Daoy (cell line): ENCODE measurements at places on chromosomes 16 and 17.

DNA sequence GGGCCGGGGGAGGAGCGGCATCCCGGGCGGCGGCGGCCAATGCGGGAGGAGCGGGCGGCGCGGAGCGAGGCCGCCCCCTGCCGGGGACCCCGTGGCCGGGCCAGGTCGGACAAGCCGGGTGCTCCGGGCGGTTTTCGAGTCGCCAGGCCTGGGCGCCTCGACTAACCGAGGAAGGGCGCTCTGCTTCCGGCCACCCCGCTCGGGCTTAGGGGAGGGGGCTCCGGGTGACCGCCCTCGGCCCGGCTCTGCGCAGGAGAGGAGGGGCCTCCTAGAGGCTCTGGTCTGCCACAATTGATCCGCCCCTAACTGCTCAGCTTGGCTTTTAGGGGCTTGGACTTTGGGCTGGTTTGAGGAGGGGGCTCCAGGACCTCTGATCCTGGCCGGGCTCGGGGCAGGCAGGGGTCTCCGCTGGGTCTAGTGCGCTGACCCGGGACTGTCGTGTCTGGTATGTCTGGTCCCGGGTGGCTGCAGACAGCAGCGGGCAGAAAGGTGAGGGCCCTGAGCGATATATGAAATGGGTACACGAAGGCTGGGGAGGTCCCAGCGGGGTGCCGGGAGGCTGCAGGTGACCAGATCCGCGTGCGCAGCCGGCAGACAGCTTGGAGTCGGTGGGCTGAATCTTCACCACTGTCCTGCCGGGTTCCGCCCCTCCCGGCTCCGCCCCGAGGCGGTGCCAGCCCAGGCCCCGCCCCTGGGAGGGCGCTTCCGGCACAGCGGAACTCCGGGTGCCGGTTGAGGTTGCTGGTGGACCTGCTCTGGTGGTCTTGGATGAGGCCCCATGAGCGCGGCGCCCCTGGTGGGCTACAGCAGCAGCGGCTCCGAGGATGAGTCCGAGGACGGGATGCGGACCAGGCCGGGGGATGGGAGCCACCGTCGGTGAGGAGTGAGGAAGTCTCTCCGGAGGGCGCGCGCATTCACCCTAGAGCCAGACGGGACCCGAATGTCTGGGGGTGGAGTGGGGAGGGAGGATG lies at the start of gene USB1:
TSS of gene USB1 (plus strand) at position 702 of the 971 bp plus-strand sequence. CDS start at position 779, 77 bp downstream.
- peak; percentile 86 for DNase-seq

- no peak for DNase-seq
Measured at GRCh38 chr17:55053855-55054254, 85.3 kb downstream of the STXBP4 start.

GRCh38 chr17:385178-385835 lies 32.7 kb upstream of the RPH3AL start:
- DNase-seq, result peak; percentile 72

- peak; percentile 73 for DNase-seq
Measured at GRCh38 chr17:74493331-74493833, 26.9 kb downstream of the CD300A start.

- no peak for DNase-seq
Measured at GRCh38 chr17:10247810-10248209, 49.4 kb upstream of the GAS7 start.

DNA sequence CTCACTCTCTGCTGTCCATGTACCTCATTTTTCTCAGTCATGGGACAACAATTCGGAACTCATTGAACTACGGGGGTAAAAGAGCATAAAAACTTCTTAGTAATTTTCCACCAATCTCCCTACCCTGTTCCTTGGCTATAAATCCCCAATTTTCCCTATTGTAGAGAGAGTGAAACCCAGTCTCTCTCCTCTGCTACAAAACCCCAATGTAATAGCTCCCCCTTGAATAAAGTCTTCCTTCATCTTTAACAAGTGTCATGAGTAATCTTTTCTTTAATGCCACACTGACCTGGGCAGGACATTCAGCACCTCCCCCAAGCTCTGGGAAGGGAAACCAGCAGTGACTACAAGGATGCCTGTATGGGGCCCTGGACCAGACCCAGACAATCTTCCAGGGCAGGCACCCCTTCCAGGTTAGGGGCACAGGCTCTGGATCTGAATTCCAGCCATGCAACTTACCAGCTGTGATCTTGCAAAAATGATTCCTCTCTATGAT lies 10.2 kb upstream of the EIF1 start:
- DNase-seq, result peak; percentile 69

- DNase-seq, result no peak
Measured at GRCh38 chr16:3637371-3637923, 17.0 kb upstream of the DNASE1 start.

- no peak for DNase-seq
Measured at GRCh38 chr16:72426386-72426785, 254.4 kb upstream of the PMFBP1 start.

- no peak for DNase-seq
Measured at GRCh38 chr16:47986031-47986430, 169.8 kb downstream of the ABCC12 start.

- no peak for DNase-seq
Measured at GRCh38 chr16:70601576-70602575, 44.5 kb upstream of the IL34 start.

DNA sequence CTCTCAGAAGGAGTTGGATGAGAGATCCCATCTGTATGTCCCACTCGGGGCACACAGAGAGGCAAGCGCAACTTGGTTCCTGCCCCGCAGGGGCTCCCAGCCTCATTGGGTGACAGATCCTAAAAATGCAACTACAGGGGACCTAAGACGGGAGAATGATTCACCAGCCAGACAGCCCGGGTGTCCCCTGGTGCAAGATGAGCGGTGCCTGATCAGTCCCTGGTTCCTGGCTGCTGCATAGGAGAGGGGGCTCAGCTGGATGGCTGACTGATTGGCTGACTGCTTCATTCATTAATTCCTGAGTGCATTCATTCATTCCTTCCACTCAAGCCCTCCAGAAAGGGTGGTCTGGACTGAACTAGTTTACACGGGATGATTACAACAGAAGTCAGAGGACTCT lies 22.0 kb downstream of the WNT3 start:
- DNase-seq, result no peak

DNA sequence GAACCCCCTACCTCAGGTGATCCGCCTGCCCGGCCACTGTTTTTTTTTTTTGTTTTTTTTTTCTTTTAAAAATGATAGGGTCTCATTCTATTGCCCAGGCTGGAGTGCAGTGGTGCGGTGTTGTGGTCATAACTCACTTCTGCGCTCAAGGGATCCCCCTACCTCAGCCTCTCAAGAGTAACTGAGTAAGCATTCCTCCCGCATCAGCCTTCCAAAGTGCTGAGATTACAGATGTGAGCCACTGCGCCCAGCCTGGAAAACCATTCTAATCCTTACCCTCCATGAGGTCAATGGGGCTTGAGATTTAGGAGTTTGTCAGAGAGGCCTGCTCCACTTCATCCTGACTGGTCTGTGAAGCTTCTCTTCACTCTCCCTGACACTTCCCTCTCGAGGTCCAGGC lies 12.5 kb downstream of the ERAL1 start:
- no peak for DNase-seq

GRCh38 chr16:22217890-22218730 lies 12.0 kb downstream of the EEF2K start:
- DNase-seq, result no peak

GRCh38 chr17:77493238-77493820 lies 352.6 kb downstream of the SEC14L1 start:
- no peak for DNase-seq

GRCh38 chr16:280991-281659 lies 734 bp downstream of the ARHGDIG start:
- DNase-seq, result no peak

DNA sequence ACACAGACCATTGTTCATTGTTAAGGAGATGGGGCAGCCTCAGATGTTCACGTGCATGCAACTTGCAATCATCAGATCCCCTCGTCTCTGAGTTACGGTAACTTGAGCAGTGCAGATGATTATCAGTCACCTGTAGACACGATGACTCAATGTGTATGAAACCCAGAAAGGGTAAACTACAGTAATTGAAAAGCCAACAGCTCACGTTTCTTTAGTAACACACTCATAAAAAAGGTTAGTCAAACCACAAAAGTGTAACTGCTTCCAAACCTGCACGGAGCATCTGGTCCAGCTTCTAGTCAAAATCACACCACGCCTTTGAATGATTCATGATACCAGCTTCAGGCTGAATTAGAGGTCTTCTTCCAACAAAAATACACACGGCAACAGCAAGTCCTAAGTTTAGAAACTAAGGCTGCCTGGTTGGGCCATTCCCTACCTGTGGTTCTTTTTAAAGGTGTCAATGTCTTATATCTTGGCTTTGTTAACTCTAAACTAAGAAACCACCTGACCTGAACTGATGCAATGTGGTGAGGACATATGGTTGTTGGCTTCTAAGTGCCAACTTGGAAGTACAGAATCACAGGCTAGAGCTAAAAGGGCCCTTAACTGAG lies 32.3 kb downstream of the GRB7 start:
- DNase-seq, result peak; percentile 73

- DNase-seq, result no peak
Measured at GRCh38 chr17:43437756-43438155, 39.0 kb downstream of the ARL4D start.

DNA sequence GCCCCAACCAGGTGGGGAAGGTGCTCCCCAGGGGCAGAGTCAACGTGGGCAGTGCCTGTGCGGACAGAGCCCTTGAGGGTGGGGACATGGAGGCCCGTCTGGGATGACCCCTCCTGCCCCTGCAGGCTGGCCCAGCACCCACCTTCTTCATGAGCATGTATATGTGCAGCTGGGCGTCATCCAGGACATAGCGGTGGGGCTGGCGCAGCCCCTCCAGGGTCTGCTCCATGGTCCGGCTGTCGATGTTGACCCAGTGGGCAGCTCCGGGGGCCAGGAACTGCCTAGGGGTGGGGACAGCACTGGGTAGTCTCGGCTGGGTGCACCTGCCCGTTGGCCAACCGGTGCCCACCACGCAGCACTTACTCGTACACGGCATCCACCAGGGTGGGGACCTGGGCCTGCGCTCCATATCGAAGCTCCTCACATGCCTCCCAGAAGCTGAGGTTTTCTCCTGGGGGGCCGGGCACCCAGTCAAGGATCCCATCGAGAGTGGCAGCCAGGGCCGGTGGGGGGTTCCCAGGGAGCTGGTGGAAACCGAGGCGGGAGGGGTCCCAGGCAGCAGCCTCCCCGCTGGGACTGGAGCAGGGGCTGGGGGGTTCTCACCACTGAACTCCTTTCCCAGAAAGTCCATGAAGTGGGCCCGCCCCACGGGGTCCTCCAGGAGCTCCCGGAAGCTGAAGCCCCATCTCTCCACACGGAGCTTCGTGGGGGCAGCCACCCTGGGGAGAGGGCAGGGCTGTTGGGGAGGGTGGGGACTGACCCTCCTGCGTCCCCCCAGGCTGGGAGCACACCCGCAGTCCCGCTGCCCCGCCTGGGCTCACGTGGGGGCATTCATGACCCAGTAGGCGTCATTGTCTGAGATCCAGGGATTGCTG lies 5.1 kb downstream of the RGS11 start:
- DNase-seq, result no peak

- DNase-seq, result no peak
Measured at GRCh38 chr16:22186517-22186916, 19.6 kb upstream of the EEF2K start.

- no peak for DNase-seq
Measured at GRCh38 chr16:87119748-87120147, 197.4 kb downstream of the C16orf95 start.

GRCh38 chr17:42333053-42333452 lies 44.8 kb downstream of the STAT5A start:
- DNase-seq, result no peak

DNA sequence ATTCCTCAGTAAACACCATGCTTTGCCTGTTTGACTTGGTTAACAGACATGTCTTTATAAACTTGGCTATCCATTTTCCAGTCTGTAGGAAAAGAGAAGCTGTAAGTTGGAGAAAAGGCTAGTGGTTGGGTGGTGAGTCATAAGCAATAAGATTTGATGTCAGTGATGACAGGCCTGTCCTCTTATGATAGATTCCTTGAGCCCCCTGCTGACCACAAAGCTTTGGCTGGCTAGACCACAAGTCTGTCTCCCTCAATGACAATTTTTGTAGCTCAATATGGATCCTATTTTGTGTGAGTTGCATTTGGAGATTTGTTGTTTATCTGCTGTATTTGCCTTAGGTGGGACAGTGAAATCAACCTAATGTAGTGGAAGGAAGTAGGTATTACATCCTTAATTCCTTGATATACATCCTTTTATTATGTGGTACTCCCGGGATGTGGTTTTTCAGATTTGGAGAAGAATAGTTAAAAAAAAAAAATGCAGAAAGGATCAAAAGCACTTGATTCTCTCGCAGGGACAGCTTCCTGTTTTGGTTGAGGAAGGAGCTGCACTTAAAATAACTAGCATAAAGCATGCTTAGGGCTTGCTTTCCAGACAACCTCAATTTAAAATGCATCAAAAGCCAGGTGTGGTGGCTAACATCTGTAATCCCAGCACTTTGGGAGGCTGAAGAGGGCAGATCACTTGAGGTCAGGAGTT lies 67.4 kb downstream of the SIAH1 start:
- peak; percentile 73 for DNase-seq

DNA sequence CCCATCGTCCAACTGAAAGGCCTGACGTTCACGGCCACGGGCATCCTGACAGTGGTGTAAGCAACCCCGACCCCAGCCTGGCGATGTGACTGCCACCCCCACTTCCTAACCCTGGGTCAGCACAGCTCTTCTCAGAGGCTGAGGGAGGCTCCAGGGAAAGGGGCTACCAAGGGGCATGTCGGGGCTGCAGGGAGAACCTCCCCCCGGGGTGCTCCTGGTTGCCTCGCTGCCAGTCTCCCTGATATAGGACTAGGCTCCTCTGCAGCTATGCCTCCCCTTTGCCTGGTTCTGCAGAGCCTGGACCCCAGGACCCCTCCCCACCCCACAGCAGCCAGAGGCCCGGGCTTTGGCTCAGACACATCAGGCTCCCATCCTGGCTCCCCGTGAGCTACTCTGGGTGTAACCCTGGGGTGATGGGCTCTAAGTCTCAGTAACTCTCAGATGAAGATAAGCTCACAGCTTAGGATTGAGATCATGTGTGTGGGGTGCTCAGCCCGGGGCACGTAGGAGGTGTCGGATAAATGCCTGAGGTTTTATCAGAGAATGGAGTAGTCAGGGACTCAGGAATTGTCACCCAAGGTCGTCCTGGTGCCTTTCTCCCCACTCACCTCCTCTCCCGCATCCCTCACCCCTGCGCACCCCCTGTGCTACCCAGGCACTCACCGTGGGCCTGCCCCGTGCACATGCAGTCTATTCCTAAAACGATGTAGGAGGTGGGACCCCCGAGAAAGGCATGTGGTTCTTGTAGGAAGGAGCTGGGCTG lies 10.6 kb downstream of the ITGAD start:
- no peak for DNase-seq

DNA sequence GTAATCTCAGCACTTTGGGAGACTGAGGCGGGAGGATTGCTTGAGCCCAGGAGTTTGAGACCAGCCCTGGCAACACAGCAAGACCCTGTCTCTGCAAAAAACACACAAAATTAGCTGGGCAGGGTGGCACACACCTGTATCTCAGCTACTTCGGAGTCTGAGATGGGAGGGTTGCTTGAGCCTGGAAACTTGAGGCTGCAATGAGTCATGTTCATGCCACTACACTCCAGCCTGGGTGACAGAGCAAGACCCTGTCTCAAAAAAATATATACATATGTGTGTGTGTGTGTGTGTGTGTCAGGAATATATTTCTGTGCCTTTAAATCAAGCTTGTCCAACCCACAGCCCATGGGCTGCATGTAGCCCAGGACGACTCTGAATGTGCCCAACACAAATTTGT lies 55.2 kb downstream of the CRISPLD2 start:
- no peak for DNase-seq

GRCh38 chr17:10702574-10702973 lies 5.2 kb downstream of the ADPRM start:
- DNase-seq, result peak; percentile 13

GRCh38 chr16:23741675-23742303 lies 13.0 kb upstream of the CHP2 start:
- no peak for DNase-seq
